ENCODE measurements at places on chromosomes 3 and 15.

DNA sequence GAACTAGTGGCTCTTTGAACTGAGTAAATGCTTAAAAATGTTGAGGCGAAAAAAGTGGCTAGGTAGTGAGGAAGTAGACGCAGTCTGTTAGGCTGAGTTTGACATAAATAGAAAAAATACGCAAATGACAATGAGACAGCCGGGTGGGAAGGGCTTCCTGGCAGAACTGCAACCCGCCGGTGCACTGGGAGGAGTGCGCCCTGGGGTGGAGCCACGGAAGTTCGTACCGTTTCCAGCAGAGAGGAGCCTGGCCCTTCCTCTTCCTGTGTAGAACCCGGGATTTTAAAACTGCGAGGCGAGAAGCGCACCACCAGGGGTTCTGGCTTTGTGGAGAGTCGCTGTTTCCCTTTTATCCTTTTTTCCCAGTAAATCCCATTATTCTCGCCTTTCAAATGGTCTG is 602.6 kb downstream of the PYDC2 start:
- no peak for DNase-seq

DNA sequence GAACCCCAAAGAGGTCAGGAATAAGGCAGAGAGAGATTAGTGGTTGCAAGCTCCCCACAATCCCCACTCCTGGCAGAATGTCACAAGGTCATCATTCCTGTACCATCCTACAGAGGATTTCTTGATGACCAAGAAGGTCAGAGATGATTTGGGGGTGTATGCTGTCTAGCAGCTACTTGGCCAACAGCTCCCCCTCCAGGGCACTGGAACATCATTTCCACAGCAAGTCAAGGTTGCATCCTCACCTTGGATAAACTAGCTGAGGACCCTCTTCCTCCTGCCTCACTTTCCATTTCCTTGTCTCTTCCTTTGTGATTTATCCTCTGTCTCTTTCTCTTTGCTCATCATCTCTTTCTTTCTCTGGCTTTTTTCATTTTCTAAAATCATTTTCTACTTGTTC is 106.3 kb downstream of the PROS1 start:
- DNase-seq: no peak

DNA sequence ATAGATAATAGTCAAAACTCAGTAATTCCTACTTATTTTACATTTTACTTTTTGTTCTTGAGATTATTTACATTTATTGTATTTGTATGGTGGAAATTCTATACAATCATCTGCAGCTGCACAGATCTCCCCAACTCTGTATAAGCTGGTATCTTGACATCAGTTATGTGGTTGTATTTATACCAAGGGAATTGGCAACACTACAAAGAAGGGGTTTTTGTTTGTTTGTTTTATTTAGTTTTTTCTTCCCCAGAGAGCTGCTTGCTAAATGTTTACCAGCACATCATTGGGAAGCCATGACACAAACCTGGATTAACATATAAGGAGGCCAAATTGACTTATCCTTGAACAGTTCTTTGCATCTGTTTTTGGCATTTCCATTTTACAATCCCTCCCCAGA is 389.2 kb upstream of the KCNMB2 start:
- no peak for DNase-seq

- peak; percentile 40 for DNase-seq
Measured at GRCh38 chr15:40511472-40512133, 40.8 kb downstream of the CHST14 start.

DNA sequence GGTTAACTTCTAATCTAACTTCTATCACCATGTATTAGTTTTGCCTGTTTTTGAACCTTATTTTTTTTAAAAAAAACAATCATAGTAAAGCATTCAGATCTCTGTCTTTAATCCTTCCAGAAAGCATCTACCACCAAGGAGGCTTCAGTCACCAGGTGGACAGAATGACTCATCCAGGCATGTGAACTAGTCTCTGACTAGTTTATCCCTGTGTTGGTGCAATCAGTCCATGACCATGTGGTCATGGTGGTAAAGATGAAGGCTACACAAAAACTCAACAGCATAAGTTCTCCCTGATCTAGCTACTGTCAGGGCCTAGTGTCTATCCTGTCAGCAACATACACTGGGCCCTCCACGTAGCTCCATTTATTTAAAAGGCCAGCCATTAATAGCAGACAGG is 750.6 kb downstream of the AGBL1 start:
- DNase-seq: no peak

- no peak for DNase-seq
Measured at GRCh38 chr3:71307991-71308697, 275.4 kb downstream of the FOXP1 start.

DNA sequence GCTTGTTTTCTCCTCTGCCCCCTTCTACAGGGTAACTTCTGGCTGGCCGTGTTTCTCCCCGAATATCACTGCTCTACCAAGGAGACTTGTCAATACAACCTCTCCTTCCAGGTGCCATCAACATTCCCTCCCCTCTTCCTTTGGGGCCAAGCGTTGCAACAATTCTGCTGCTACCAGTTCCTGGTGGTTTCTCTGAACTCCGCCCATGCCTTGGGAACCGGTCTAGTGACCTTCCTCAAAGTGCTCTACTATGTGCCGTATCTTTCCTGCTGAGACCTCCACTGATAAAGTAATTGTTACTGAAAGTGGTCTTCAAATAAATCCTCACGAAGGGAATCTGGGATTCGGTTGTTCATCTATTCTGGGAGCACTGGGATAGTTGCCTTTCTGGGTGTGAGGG is 26.2 kb downstream of the PCSK6 start:
- no peak for DNase-seq

- DNase-seq: no peak
Measured at GRCh38 chr15:74270854-74271520, 34.9 kb downstream of the CCDC33 start.

- no peak for DNase-seq
Measured at GRCh38 chr3:192079098-192079497, 618.1 kb downstream of the PYDC2 start.

DNA sequence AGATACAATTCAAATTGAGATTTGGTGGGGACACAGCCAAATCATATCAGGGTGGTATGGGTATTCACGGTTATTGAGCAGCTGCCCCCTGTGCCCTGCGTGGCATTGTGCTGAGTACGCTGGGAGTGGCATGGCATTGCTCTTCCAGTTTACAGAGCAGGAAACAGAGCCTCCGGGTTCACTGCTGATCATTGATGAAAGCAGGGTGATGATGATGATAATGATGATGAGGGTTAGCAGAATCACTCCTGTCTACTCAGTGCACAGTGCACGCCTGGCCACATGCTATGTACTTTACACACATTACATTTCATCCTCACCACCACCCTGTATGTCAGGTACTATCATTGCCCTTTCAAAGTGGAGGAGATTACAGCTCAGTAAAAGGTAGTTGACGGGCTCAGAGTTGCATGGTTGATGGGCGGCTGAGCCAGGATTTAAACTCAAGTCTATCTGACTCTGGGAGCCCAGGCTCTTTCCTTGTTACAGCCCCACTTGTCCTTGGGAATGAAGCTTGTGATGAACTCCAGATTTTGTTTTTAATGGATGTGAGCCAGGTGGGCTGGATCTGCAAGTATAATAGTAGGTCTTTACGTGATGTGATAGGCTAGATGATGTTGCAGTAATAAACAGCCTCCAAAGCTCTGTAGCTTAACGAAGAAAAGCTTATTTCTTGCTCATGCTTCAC is 87.6 kb upstream of the MYZAP start:
- no peak for DNase-seq

DNA sequence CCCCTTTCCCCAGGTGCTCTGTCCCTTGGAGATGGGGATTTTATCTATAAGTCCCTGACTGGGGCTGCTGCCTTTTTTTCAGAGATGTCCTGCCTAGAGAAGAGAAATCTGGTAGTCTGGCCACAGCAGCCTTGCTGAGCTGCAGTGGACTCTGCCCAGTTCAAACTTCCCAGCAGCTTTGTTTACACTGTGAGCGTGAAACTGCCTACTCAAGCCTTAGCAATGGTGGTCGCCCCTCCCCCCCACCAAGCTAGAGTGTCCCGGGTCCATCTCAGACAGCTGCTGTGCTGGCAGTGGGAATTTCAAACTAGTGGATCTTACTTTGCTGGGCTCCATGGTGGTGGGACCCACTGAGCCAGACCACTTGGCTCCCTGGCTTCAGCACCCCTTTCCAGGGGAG is 38.9 kb downstream of the TMEM266 start:
- DNase-seq: no peak

Data from hematopoietic multipotent progenitor cell treated with erythropoietin and hydrocortisone succinate and interleukin-3 and kit ligand, for 8 days (in vitro differentiated cells).